CD4-positive, alpha-beta T cell treated with Interleukin-4 for 4 hours (primary cell): ENCODE measurements at places on chromosomes 1 and 21.

GRCh38 chr1:88035578-88035977 lies 648.5 kb upstream of the PKN2 start:
- no peak for DNase-seq

- no peak for DNase-seq
Measured at GRCh38 chr1:154476791-154477190, 25.2 kb upstream of the TDRD10 start.

GRCh38 chr1:193677874-193678273 lies 491.5 kb upstream of the B3GALT2 start:
- no peak for DNase-seq

DNA sequence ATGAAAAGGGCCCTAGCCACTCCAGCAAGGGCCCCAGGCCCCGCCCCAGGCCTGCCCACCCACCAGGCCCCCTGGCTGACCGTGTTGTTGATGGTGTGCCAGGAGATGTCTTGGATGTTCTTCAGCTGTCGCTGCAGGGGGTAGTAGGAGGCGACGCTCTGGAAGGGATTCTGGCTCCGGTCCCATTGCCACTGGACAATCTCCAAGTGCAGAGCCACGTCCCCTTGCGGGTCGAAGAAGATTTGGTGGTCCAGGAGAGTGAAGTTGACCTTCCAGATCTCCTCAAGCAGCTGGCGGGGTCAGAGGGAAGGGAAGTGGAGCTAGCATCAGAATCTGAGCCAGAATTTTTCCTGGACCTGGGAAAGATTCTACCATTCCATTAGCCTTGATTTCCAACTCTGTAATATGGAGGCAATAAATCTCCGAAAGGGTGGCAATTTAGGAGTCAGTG lies 10.2 kb downstream of the TAS1R2 start:
- DNase-seq = no peak

GRCh38 chr1:8604041-8604945 lies 213.1 kb downstream of the RERE start:
- peak; percentile 21 for DNase-seq

DNA sequence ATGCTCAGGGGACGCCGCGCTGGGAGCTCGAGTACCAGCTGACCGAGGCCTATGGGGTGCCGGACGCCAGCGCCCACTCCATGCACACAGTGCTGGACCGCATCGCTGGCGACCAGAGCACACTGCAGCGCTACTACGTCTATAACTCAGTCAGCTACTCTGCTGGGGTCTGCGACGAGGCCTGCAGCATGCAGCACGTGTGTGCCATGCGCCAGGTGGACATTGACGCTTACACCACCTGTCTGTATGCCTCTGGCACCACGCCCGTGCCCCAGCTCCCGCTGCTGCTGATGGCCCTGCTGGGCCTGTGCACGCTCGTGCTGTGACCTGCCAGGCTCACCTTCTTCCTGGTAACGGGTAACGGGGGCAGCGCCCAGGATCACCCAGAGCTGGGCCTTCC lies 1.3 kb upstream of the XKR8 start:
- no peak for DNase-seq

DNA sequence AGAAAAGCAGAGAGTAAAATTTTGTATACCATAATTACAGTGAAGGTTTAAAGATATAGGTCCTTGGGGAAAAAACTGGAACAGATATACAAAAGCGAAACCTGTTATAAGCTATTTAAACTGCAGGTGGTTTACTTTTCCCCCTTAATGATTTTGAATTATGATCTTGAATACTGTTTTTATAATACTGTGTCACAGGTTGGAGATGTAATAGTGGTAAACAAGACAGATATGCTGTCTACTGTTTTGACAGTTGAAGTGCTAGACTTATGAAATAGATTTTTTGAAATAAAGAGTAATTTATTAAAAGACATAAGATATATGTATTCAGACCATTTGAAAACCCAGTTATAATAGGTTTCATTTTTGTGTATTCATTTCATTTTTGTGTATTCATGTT lies 129.4 kb downstream of the CD247 start:
- DNase-seq = no peak

- DNase-seq = no peak
Measured at GRCh38 chr1:167273027-167273800, 52.5 kb downstream of the POU2F1 start.

- DNase-seq = no peak
Measured at GRCh38 chr21:35868869-35869223, 191.5 kb downstream of the SETD4 start.

DNA sequence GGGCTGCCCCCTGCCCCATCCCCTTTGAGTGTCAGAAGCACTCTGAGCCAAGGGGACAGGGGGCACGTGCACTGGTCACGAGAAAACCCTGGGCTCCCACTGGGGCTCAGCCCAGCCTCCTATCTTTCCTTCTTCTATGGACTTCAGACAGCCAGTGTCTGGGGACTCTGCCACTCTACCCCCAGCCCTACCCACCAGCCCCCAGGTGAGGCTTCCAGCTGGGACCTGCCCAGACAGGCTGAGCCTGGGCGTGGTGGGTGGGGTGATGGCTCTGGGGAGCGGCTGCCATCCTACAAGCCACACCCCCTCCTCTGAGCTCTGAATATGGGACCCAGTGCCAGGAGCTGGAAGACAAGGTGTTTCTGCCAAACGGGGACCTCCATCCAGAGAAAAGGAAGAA lies 8.0 kb upstream of the SFN start:
- no peak for DNase-seq

DNA sequence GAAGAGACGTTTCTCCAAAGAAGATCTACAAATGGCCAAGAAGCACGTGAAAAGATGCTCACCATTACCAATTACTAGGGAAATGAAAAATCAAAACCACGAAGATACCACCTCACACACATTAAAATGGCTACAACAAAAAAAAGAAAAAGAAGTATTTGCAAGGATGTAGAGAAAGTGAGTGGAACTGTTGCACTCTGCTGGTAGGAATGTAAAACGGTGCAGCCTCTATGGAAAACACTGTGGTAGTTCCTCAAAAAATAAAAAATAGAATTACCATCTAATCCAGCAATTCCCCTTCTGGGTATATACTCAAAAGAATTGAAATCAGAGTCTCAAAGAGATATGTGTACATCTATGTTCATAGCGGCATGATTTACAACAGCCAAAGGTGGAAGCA lies 115.4 kb upstream of the EDN2 start:
- DNase-seq = no peak

GRCh38 chr1:243287652-243288051 lies 31.8 kb downstream of the SDCCAG8 start:
- peak; percentile 17 for DNase-seq

- DNase-seq = no peak
Measured at GRCh38 chr1:64822621-64823020, 77.7 kb downstream of the RAVER2 start.

GRCh38 chr1:200075938-200076546 lies 48.5 kb downstream of the NR5A2 start:
- DNase-seq = no peak

DNA sequence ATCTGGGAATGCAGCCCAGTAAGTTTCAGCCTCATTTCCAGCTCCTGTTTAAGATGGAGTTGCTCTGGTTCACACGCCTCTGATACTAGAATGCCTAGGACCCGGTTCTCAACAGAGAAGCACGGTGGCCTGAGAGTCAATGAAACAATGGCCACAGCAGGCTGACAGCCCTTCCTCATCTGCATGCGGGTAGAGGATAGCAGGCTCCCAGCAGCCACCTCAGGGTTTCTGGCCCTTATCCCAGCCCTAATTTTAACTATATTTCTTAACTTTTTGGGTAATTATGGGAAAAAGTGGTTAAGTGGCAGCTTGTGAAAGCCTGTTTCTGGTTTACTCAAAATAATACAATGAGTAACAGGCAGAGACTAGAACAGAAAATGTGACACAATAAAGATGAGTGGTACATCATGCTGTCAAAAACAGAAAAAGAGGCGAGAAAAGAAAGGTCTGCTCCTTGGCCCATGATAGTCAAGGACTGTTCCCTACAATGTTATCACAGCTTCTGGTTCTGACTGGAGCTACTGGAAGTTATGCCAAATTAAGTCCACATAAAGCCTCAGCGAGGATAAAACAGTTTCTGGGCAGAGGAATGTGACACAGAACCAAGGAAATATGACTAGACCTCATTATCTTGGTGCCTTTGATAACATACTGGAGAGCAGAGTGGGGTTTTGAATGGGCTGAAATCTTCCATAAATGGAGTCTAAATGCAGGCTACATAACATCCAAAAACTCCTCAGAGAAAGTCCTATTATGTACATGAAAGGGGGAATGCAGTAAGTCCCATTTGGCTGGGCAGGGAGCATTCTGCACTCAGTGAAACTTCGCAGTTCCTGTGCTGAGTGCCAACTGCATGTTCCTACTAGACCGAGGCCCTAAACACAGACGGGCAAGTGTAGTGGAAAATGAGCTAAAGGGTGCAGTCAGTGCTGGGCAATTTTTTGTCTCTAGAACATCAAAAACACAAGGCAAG lies 92.1 kb downstream of the NIBAN1 start:
- no peak for DNase-seq

DNA sequence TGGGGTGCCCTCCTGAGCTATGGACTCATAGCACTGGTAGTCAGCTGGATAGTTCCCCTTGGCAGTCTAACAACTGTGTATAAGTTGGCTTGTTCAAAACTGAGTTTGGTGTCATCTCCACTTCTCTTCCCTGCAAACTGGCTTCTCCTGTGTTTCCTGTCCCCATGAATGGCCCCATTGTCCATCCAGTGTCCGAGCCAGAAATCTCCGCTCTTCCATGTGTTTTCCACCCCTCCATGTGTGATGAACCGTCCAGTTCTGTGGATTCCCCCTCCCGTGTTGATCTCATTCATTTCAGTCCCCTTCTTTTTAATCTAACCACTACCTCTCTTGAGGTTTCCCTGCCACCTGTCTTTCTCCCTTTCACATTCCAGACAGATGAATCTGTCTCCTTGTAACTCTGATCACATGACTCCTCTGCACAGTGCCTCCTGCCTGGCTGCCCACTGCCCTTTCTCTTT lies 195.7 kb downstream of the ROR1 start:
- DNase-seq = no peak

DNA sequence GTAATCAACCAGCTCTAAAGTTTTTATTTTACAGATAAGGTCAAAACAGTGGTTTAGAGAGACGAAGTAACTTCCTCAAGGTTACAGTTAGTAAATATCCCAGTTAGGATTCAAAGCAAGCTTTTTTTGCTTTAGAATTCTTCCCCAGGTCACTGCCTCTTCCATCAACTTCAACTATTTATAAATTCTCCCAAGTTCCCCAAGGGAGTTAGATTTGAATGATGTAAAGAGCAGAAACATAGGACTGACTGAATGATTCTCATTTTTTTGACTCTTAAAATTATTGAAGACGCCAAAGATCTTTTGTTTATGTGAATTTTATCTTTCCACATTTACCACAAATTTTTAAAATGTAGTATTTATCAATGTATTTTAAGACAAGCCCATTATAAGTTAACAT lies 4.1 kb downstream of the POGZ start:
- no peak for DNase-seq

DNA sequence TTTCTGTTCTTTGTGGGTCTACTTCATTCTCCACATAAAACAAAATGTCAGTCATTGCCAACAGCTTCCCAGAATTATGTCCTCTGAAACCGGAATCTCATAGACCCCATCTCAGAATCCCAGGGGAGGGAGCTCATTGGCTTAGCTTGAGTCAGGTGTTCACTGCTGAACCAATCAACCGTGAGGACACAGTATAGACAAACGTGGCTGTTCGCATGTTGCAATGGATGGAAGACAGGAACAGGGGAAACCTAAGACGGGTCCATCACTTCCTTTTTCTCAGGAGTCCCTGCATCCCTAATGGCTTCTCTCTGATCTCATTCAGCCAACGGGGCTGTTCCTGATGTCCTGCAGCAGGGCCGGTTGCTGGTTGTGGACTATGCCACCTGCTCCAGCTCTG lies 9.1 kb downstream of the CELA2A start:
- no peak for DNase-seq

DNA sequence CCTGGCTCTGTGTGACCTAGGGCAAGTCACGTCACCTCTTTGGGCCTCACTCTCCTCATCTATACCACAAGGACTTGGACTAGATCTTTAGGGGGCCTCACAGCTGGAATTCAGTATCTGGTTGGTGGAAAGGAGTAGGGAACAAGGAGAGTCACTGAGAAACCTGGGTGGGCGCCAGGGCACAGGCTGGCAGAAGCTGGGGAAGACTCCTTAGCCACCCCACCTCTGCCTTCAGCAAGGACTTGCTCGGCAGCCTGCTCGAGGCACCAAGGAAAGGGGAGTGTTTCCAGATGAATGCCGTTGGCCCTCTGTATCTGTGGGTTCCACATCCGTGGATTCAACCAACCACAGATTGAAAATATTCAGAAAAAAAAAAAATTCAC lies 1.2 kb upstream of the OPTC start:
- no peak for DNase-seq

DNA sequence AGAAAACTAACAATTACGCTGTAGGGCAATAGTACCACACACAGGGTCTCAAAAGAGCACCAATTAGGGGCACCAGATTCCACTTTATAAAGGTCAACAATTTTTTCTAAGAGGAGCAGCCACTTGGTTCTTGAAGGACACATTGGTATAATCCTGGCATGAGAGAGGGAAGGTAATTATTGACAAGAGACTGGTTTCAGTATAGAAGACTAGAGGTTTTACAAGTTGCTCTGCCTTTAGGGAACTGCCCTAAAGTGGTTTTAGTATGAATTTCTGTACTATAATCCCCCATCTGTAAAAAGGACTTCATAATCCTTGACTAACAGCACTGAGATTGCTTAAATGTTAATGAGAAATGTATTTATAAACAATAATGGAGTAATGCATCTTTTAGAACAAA lies 648.5 kb upstream of the PTBP2 start:
- no peak for DNase-seq

DNA sequence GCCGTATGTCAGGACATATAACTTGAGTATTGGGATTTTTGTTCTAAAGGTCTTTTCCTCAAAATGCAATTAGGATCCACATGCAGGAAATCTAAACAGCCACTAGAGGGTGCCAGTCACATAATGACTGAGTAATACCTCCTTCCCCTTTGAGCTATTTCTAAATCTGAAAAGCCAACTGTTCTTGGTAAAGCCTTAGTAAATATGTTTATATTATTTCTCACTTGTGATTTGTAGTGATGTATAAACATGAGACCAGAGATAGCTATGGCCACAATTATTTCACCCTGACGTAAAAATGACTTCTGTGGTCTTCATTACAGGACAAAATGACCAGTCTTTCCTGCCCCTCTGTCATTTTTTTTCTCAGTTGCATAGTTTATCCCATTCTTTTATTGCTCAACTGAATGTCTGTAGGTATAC lies 41.0 kb upstream of the DR1 start:
- peak; percentile 70 for DNase-seq
